ENCODE measurements at places on chromosomes 4 and X.
A peak's percentile ranks its signal among the peaks of the same experiment; 100 is the strongest.

DNA sequence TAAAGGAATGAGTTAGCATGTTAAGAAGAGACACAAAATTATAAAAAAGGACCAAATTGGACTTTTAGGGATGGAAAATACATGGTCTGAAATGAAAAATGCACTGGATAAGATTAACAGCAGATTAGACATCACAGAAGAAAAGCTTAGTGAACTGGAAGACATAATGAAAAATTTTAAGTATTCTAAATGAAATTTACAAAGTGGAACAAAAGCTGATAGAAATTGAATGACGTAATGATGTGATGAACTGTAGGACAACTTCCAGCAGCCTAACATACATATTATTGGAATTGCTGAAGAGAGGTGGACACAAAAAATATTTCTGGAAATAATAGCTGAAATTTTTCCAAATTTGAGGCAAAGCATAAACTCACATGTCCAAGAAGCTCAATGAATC, 39.6 kb upstream of the GPR173 start:
- DNase-seq, result no peak

DNA sequence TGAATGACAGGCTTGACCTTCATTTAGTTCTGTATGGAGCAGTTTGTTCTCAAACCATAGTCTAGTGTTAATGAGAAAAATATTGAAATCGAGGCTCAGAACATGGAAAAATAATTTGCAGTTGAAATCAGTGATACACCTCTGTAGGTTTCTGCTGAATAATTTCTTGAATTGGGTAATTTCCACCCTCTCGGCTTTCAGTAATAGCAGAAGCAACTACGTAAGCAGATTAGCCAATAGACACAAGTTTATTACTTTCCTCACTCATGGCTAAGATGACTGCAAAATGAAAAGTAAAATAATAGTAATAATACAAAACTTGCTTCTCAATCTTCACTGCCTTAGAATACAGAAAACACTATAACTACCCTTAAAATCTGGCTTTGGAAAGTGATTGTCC, 46.0 kb downstream of the USP38 start:
- DNase-seq, result no peak

GRCh38 chr4:41267997-41268396, 11.3 kb downstream of the UCHL1 start:
- DNase-seq, result no peak

- DNase-seq, result no peak
Measured at GRCh38 chrX:6660567-6661264, 125.8 kb upstream of the VCX3A start.

- DNase-seq, result no peak
Measured at GRCh38 chr4:56132835-56133234, 184.1 kb downstream of the CEP135 start.

DNA sequence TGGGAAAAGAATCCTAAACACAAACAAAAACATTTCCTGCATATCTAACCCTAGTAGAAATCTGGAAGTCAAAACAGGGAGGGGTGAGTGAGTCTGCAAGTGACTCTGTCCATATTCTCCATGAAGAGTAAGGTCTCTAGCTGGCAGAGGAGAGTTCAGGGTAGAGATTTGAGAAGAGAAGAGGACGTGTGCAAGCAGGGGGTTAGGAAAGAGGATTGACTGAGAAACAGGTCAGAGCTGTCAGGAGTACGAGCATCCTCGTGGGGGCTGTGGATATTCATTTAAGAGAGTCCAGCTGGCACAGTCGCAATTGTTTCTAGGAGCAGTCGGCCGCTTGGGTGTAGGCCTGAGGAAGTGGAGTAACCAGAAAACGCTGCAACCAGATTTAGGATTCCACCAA, 27.9 kb downstream of the PROM1 start:
- no peak for DNase-seq

- DNase-seq, result no peak
Measured at GRCh38 chrX:106718709-106719108, 7.8 kb upstream of the RNF128 start.

DNA sequence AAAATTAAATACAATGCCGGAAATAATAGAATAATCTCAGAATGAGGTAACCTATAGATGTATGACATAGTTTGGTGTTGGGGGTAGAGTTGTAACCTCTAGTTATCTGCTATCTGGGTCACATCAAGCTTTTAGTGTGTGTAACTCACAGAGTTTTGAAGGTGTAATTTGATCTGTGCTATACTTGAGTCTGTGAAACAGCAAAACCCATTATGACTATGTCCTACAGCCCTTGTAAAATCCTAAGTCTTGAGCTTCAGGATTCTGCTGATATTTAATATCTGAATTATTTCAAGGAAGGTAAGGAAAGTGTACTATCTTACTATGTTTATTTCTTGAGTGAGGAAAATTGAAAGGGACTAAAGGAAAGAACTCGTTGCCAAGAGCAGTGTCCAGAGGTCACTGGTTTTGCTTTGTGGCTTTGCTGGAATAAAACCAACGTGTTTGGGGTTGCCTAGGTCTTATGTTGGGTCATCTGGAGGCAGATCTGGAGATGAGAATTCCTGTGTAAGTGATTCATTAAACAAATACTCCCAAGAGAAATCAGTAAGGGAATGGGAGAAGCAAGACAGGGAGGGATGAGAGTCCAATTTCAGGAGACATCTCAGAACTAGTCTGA, 107.8 kb upstream of the CBLL2 start:
- no peak for DNase-seq

- no peak for DNase-seq
Measured at GRCh38 chrX:65750674-65751469, 83.4 kb downstream of the MSN start.

DNA sequence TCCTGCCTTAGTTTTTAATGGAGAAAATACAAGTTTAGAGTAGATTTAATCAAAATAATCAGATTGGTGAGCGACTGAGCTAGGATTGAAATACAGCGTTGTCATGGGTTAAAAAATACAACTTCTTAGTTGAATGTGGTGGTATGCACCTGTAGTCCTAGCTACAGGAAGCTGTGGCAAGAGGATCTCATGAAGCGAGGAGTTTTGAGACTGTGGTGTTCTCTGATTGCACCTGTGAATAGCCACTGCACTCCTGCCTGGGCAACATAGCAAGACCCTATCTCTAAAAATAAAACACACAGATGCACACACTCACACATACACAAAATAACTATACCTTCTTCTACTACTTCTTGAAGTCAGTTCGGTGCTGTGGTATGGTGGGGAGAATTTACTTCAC, 19.8 kb upstream of the GBA3 start:
- DNase-seq, result no peak

- DNase-seq, result no peak
Measured at GRCh38 chrX:28639451-28639850, 52.2 kb downstream of the IL1RAPL1 start.

DNA sequence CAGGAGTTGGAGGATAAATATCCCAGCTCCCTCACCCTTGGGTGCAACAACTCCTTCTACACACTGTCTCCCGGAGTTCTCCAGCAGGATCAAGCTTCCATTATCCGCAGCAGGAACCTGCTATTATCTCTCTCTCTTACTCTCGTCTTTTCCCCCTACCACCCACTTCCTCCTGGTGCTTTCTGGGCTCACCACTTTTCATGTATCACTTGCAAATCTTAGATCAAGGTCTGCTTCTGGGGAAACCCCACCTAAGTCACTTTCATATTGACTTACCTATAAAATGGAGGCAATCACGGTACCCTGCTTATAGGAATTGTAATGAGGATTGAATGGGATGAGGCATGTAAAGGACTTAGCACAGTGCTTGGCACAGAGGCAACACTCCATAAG, 589.5 kb downstream of the BCOR start:
- DNase-seq, result no peak

DNA sequence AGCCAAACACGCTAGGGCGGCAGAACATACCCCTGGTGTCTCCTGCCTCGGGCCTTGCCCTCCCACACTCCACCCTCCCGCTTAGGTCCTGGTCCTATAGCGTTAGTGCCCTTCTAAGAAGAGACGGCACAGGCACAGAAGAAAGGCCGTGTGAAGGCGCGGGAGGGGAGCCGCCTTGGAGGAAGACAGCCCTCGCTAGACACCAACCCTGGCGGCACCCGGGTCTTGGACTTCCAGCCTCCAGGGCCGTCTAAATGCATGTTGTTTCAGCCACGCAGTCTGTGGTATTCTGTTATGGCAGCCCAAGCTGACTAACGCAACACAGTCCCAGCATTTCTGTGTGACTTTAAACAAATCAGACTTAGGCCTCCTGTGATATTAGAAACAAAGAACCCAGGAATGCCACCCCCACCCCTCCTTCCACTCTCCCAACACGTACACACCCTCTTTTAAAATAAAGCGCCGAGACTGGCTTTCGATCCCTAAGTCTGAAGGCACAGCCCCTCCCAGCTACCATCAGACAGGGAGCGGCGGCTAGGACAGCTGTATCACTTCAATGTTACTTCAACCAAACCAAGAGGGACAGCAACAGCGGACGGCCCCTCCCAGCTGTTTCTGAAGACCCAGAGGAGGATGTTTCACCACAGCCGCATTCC, 128.0 kb downstream of the AFAP1 start:
- DNase-seq, result no peak

- no peak for DNase-seq
Measured at GRCh38 chr4:168536448-168536847, 39.6 kb downstream of the PALLD start.

DNA sequence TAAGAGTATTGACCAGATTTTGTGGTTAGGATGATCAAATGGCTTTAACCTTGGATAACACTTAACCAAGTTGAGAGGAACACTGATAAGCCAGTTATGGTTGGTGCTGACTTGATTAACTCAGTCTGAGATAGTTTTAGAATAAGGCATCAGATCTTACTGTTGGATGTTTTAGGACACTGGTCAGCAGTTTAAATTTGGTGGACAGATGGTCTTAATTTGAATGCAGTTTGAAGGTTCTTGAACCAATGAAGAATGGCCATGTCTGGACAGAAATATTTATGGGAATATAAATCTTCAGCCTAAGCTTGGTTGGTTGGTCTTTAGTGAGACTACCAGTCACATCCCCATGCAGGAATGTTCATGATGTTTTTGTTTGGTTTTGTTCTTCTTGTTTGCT, 2.6 kb upstream of the GIMD1 start:
- no peak for DNase-seq

DNA sequence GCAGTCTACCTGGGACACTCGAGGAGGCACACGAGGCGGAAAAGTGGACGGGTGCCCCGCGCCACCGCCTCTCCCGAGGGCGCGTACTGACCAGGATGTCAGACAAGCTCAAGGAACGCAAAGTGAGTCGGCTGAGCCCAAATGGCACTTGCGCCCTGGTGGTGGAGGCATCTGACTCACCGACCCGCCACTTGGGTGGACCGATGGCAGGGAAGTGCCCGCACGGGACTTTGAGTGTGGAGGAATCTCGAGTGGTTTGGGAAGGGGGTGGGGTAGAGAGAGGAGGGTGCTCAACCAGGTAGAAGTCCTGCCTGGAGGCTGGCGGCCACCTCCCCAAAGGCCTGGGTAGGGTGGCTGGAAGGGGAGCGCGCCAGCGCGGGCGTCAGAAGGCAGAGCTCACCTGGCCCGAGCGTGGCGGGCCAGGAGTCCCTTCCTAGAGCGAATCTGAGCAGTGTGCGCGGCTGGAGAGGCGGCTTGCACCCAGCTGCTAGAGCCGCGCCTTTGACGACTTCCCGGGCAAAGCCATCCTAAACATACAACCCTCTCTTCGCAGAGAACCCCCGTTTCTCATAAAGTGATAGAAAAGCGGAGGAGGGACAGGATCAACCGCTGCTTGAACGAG, 655 bp downstream of the HELT start:
- peak; percentile 57 for DNase-seq

- no peak for DNase-seq
Measured at GRCh38 chr4:815464-816146, 10.3 kb downstream of the CPLX1 start.

DNA sequence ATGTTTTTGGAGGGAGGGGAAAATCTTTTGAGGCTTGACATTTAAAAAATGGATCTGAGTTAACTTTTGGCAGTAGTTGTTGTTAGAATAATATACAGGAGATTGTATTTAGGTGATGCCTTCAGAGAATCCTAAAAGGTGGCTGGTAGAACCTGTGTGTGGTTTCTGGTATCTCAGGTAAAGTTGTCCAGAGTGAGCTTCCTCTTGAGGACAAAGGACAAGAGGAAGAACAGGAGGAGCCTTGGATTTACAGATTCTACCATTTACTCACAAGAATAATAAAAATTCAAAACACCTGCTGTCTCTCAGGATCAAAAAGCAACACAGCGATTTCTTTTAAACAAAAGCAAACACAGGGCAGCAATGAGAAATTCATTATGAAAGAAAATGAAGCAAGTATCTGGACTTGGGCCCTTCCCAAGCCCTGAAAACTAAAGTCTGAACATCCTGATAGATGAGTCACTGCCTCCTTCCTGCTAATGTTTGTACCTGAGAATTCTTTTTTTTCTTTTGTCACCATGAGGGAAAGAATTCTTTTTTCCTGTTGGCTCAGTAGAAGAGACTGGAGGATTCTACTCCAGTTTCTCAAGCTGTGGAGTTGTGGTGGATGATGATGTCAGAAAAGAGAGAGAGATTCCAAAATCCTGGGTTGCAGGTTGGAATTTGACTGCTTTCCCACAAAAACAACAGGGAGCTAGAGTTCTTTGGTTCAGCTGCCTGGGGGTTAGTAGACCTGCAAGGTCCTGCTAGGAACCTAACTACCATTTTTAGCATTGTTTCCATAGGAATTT, 31.5 kb upstream of the RAPGEF2 start:
- no peak for DNase-seq

DNA sequence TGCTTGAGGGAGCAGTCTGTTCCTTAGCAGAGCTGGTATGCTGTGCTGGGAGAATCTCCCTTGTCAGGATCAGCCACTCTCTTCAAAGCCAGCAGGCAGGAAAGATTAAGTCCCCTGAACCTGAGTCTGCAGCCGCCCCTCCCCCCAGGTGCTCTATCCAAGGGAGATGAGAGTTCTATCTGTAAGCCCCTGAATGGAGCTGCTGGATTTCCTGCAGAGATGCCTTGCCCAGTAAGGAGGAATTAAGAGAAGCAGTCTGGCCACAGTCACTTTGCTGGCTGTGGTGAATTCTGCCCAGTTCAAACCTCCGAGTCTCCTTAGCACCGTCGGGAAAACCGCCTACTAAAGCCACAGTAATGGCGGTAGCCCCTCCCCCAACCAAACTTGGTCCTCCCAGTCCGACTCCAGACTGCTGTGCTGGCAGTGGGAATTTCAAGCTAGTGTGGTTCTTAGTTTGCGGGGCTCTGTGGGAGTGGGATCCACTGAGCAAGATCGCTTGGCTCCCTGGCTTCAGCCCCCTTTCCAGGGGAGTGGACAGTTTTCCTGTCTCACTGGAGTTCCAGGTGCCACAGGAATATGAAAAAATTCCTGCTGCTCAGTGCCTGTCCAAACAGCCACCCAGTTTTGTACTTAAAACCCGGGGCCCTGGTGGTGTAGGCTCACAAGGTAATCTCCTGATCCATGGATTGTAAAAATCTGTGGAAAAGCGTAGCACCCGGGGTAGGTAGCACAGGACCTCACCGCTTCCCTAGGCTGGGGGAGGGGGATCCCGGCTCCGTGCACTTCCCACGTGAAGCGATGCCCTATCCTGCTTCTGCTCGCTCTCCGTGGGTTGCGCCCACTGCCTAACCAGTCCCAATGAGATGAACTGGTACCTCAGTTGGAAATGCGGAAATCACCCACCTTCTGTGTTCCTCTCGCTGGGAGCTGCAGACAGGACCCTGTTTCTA, 38.0 kb downstream of the RAB28 start:
- DNase-seq, result no peak

GRCh38 chr4:33395731-33396485, 2675.7 kb downstream of the PCDH7 start:
- no peak for DNase-seq

All from activated CD8-positive, alpha-beta memory T cell treated with anti-CD3 and anti-CD28 coated beads for 24 hours (primary cell).